Activated CD8-positive, alpha-beta T cell treated with anti-CD3 and anti-CD28 coated beads, Interleukin-2, amount 10 ng/mL, durations not matched to agents 7 days and 5 days (primary cell): ENCODE measurements at places on chromosomes 4 and X. TPM values are rescaled to one million over a fixed set of nuclear protein-coding genes. Genes with fewer than 3 reads are reported as not detected.

- DNase-seq = no peak
These were observed 633.1 kb upstream of the BOD1L1 start for GRCh38 chr4:14260591-14260990.

DNA sequence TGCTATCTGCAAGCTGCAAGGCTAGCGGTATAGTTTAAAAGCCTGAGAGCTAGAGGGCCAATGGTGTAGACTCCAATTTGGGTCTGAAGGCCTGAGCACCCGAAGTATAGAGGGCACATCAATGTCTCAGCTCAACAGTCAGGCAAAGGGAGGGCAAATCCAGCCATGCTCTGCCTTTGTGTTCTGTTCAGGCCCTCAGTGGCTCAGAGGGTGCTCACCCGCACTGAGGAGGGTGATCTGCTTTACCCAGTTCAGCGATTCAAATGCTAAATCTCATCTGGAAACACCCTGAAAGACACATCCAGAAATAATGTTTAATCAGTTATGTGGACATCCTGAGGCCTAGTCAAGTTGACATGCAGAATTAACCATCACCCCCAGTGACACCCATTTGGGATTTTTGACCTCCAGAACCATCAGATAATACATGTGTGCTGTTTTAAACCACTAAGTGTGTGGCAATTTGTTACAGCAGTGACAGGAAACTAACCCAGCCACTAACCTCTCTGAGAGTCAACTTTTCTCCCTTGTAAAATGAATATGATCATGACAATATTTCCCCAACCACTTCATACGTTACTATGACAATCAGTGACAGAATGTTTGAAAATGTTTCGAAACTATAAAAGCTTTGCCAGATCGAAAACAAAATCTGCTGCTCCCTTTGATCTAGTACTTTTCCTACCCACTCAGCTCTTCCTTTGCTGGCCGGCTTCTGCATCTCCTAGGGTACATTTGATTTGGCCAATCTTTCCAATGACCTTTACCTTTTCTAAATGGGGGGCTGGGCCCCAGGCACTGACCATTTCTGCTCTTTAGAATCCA, 8.4 kb upstream of the TBL1X start:
- peak; percentile 54 for DNase-seq

Gene HSD17B13
- 0.16 TPM for total RNA-seq

DNA sequence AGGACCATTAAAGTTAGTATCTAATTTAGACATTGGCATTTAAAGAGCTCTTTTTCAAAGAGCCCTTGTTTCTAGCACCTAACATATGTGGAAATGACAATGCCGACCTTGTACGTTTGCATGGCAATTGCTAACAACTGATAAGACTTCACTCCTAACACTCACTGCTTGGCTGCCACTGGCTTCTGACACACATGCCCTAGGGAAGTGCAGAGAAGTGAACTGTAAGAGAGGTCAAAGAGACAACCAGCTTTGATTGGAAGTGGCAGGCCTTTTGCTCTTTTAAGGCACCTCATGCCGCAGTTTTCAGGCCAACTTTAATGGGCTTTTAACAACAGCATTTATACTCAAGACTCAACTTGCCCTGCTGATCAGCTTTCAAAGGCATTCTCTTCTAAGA, 158.4 kb downstream of the RAB28 start:
- DNase-seq = no peak

Gene SRPK3
- total RNA-seq = not detected

- DNase-seq = no peak
These were observed 58.1 kb downstream of the RTL5 start for GRCh38 chrX:72073633-72074032.

DNA sequence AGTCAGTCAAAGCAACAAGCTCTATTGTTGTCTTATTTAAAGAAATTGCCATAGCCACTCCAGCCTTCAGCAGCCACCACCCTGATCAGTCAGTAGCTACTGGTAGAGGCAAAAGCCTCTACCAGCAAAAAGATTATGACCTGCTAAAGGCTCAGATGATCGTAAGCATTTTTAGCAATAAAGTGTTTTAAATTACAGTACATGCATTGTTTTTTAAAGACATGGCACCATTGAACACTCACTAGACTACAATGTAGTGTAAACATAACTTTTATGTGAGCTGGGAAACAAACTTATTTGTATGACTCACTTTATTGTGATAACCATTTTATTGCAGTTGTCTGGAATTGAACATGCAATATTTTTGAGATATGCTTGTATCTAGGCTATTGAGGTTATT, 32.3 kb upstream of the DYNLT3 start:
- no peak for DNase-seq

- DNase-seq = no peak
These were observed 37.4 kb upstream of the BEX4 start for GRCh38 chrX:103177556-103177955.

DNA sequence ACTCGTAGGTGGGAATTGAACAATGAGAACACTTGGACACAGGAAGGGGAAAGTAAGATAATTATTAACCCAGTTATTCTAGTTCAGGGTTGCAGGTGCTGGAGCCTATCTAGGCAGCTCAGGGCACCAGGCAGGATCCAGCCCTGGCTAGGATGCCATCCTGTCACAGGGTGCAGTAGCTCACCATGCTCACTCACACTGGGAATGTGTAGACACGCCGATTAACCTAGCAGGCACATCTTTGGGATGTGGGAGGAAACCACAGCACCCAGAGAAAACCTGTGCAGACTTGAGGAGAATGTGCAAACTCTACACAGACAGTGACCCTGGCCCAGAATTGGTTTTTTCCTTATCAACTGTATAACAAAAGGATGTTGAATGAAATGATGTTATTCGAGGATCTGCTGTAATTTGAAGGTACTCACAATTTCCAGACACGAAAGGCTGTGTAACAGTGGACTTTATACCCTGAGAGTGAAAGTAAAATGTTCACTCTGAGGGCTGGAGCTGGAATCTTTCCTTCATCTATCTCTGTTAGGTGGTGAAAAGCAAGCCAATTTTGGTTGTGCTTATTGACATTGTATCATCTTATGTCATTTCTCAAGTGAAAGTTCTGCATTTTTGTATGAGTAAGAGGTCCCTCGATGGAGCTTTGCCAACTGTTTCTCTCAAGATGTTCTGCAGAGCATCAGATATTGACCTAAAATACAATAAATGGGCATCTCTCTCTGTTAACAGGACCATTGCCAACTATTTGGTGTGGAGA, 78.8 kb downstream of the PHEX start:
- no peak for DNase-seq

GRCh38 chrX:2192584-2193272, 308.0 kb downstream of the DHRSX start:
- DNase-seq = no peak

DNA sequence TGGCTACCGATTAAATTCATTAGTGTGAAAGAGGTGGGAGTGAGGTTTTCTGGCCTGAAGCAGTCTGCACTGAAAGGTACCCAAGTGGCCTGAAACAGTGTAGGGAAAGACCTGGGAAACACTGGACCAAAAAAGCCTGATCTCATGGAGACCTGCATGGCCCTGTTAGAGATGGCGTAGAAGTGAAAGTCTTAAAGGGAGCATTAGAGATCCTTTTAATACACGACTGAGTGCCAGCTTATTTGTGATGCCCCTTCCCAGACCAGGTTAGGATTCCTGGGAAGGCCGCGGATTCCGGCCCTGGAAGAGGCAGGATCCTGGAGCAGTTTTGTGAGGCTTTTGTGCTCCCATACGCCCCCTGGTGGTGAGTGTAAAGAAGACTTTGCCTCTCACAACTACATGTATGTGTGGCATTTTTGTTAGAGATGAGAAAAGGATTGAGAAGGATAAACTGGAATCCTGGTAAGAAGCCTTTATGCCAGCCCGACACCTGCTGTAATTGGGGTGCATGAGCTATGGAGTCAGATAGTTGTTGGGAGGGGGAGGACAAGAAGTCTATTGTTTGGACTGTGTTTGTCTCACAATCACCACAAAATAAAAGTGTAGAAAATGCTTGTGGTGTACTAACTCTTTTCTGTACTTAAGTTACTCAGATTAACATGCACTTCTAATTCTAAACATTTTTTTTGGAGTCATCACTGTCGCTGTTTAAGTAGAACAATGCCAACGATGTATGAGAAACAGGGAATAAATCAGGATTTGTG, 54.0 kb downstream of the JADE1 start:
- DNase-seq = peak; percentile 73

DNA sequence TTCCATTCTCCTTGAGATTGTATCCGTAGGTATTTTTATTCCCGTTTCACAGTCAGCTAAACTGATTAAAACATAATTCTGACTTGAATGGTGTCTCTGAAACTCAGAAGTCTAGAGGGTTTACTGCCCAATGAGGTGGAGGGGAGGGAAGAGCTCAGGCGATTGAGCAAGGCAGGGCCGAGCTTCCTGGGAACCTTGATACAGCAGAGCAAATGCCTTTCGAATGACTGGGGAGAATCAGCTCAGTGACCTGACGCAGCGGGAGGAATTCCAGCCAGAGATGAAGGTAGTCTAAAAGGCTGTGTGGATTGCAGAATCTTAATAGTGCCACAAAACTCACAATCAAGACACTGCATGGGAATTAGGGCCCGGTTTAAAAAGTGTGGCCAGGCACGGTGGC, 233.6 kb downstream of the EVC2 start:
- DNase-seq = no peak

GRCh38 chr4:87633243-87633642, 16.8 kb upstream of the DMP1 start:
- no peak for DNase-seq

DNA sequence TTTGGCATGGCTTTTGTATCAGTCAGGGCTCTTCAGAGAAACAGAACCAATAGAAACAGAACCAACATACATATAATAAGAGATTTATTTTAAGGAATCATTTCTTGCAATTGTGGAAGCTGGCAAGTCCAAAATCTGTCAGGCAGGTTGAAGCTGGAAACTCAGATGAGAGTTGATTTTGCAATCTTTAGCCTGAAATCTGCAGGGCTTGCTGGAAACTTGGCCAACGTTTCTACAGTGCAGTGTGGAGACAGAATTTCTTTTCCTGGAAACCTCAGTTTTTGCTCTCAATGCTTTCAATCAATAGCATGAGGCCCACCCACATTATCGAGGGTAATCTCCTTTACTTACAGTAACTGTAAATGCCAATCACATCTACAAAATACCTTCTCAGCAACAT, 45.4 kb downstream of the COMMD8 start:
- no peak for DNase-seq

DNA sequence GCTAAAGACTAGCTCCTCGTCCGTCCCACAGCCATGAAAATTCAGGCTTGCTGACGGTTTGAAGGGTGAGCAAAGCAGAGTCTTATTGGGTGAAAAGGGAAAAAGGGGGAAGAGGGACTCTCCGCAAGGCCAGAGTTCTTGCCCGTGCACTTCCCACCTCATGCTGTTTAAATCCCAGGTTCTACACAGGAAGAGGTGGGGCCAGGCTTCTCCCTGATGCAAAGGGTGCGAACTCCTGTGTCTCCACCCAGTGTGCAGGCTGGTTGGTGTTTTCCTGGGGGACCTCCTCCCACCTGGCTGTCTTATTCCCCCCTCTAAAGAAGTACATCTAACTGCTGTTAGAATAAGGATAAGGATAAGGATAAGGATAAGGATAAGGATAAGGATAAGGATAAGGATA, 18.0 kb upstream of the LANCL3 start:
- DNase-seq = no peak

DNA sequence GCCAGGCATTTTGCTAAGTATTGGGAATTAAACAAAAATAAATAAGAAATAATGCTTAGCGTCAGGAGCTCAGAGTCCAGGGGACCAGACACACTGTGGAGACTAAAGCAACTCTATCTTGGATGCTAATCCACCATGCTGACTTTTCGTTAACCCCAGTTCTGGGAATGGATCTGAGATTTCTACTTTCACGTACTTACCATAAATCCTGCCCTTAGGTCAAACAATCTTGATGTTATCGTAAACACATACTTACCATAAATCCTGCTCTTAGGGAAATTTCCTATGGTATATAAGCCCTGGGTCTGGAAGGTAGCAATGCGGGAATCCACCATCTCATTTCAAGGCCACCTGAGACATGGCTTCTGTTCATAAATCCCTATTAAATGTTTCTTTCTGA, 204.5 kb upstream of the IGFBP7 start:
- no peak for DNase-seq

- no peak for DNase-seq
These were observed 34.6 kb upstream of the NMU start for GRCh38 chr4:55670695-55671094.

DNA sequence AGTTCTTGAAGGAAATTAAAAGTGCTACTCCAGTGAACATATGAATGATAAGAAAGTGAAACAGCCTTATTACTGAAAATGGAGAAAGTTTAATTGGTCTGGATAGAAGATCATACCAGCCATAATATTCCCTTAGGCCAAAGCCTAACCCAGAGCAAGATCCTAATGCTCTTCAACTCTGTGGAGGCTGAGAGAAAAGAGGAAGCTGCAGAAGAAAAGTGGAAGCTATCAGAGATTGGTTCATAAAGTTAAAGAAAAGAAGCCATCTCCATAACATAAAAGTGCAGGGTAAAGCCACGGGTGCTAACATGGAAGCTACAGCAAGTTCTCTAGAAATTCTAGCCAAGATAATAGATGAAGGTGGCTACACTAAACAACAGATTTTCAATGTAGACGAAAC, 85.5 kb upstream of the ATOH1 start:
- no peak for DNase-seq

DNA sequence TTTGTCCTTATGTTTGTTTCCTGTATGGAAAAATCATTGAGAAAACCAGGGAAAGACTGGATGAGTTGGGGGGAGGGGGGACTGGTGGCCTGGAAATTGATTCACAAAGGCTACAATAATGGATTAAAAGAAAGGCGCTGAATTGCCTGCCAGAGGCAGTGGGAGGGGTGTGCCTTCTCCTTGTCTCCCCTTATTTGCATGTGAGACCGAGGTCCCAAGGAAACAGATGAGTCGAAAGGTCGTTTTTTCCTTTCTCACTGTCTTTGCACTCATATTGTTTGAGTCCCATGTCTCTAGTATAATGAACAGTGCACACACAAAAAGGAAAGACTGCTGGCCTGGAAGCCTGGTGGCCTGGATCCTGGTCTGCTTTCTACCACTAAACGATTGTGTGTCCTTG, 86.6 kb upstream of the ZDHHC15 start:
- no peak for DNase-seq

DNA sequence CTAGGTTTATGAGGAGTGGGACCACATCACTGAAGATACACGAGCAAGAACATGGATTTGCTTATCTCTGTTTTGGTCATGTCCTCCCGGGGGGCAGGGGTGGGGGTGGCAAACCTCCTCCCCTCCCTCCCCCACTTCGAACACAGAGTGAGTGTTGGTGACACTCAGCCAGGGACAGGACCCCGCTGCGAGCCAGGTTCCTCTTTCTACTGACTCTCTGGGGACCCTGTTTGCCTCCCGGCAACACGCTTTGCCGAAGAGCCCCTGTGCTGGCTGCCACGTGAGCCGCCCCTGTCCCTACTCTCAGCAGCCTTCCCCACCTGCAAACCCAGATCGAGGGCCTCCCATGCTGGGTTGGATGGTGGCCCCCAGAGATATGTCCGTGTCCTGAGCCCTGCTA, 34.7 kb downstream of the P2RY8 start:
- DNase-seq = peak; percentile 13

GRCh38 chrX:155048977-155049619, 21.8 kb downstream of the CMC4 start:
- DNase-seq = peak; percentile 57

Gene KLB
- not detected for total RNA-seq

Gene RRH
- total RNA-seq = 0.26 TPM

- DNase-seq = no peak
These were observed 497.9 kb upstream of the PCDH10 start for GRCh38 chr4:132651196-132651595.
